ENCODE measurements at places on chromosomes 4 and X.
A peak's percentile ranks its signal among the peaks of the same experiment; 100 is the strongest.

- no peak for DNase-seq
Measured at GRCh38 chr4:7818399-7818911, 121.2 kb downstream of the AFAP1 start.

DNA sequence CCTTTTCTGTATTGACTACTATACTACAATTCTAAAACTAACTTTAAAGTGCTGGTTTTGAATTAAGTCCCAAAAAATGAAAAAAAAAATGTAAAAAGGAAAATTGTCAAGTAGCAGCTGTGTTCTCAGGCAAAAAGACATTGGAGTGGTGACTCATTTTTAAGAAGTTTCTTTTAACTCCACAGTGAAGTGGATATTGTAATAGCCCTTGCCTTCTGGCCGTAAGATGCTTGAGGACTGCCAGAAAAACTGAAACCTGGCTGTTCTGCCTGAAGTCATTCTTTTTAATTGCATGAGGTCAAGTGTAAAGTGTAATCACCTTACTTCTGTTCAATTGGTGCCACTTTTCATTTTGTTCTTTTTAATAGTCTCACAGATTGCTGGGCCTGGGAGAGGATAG is 28.9 kb downstream of the SPANXD start:
- DNase-seq: no peak

DNA sequence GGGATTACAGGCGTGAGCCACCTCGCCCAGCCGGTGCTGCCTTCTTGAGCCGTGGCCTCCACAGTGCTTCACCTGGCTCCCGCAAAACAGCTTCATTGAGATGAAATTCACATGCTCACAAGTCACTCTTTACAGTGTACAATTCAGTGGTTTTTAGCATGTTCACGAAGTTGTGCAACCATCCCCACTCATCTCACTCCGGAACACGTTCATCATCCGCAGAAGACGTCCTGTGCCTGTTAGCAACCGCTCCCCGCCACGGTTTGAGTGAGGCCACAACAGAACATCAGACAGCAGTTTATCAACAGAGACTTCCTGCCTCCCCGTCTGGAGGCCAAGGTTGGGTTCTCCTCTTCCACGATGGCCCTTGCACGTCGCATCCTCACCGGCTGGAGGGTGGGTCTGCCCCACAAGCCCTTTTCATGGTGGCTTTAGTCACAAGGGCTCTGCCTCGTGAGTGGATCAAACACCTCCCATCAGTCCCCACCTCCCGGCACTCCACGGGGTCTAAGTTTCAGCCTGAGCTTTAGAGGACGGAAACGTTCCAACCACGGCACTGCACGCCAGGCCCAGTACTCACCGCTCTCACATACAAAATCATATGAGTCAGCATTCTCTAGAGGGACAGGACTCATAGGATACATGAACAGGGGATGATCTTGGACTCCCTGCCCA is 29.6 kb upstream of the SPON2 start:
- DNase-seq: peak; percentile 89

DNA sequence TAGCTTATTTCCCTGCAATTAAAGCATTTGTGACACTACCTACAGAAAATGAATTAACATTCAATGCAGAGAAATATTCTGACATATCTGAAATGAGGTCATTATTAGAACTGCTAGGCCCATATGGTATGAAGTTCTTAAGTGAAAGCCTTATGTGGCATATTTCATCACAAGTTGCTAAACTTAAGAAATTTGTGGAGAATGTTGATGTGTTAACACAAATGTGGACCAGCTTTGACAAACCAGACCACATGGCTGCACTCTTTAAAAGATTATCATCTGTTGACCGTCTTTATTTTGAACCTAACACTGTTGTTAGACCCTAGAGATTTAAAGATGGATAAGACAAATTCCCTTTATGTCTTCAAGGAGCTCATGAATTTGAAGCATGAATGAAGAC is 1024.1 kb downstream of the RPA4 start:
- DNase-seq: no peak

DNA sequence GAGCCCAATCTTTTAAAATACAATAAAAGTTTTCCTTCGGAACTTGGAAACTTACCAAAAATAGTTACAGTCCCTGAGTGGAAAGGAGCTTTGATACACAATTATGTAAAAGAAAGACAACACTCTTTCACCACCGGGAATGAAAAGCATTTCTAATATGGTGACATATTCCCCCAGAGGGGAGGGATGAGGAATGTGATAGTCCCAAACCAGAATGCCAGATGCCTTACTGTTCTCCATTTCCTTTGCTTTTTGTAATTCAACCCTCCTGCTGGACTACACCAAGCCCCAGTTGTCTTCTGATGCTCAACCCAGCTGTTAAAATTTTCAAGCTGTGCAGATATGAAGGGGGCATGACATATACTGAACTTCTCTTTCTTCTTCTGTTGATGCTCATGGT is 4.1 kb downstream of the PRIMPOL start:
- no peak for DNase-seq

DNA sequence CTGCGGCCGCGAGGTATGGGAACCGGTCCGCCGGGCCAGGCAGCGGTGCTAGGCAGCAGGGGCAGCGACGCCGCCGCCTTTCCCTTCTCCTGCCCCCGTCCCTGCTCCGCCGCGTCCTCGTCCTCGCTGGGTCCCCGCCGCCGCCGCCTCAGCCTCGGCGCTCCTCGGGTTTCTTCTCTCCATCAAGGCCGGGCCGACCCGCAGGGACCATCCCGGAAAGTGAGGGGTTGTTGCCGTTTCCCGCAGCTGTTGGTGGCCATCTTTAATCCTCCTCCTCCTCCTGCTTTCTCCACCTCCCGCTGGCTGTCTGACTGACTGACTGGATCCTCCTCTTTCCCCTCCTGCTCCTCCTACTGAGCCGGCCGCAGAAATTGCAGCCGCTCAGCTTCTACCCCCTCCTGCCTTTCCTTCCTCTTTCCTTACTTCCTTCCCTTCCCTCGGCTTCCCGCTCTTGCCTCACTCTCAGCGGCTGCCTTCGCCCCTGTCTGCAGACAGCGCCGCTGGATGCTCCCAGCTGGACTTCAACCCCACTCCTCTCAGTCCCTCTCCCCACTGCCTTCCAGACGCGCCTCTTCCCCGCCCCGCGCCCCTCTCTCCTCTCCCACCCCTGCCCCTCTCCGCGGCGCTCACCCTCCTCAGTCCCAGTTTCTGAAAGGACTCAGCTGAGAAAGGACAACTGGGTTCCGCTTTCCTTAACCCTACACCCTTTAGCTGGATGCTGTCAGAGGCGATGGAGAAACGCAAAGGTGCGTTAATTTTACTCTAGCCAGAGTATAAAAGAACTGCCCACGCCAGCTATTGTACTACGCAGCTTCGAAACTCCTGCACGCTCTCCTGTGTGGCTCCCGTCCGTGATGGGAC is at the start of gene WDFY3:
Gene WDFY3, minus strand, starts transcription at position 309 of the 861 bp plus-strand sequence. CDS start 106,099 bp downstream, outside the sequence.
- no peak for DNase-seq

Measured in DND-41 (cell line).